CD8-positive, alpha-beta T cell (primary cell): ENCODE measurements at places on chromosomes 7 and 10. TPM values are rescaled to one million over a fixed set of nuclear protein-coding genes. Genes with fewer than 3 reads are reported as not detected.

Gene HOXA4
- total RNA-seq: not detected

Gene CAV2
- not detected for total RNA-seq

Gene MGAM2
- not detected for total RNA-seq

Gene NRG3
- not detected for total RNA-seq

Gene MKLN1
- 54.5 TPM for total RNA-seq

Gene SCART1
- total RNA-seq: 3.4 TPM

Gene ZNF273
- total RNA-seq: 9.9 TPM

Gene MRC1
- total RNA-seq: not detected

Gene MYO3A
- not detected for total RNA-seq

Gene CHST15
- total RNA-seq: 0.19 TPM

Gene CUX1
- total RNA-seq: 41.0 TPM

Gene MYL10
- total RNA-seq: not detected

Gene ITPRID1
- not detected for total RNA-seq

Gene CALML5
- total RNA-seq: not detected

Gene FAM25G
- not detected for total RNA-seq

Gene SPDYE2
- not detected for total RNA-seq

Gene STRA8
- not detected for total RNA-seq

Gene PLXDC2
- total RNA-seq: 0.22 TPM

Gene TFEC
- not detected for total RNA-seq

Gene TUBAL3
- total RNA-seq: not detected

Gene PDK4
- not detected for total RNA-seq

Gene UCN3
- total RNA-seq: not detected

Gene DPP6
- total RNA-seq: not detected

Gene PTN
- total RNA-seq: not detected

Gene C7orf57
- total RNA-seq: not detected

Gene FAM237B
- not detected for total RNA-seq

Gene HOXA10
- not detected for total RNA-seq

Gene ZNF25
- 3.7 TPM for total RNA-seq

Gene CTAGE4
- total RNA-seq: not detected

Gene NKX2-3
- not detected for total RNA-seq

Gene ADAM8
- 67.0 TPM for total RNA-seq

Gene C10orf71
- total RNA-seq: not detected

Gene WNT2
- not detected for total RNA-seq

Gene IKZF1
- 248 TPM for total RNA-seq

Gene NPC1L1
- 0.06 TPM for total RNA-seq

Gene CACNB2
- total RNA-seq: not detected

Gene FBXO24
- 0.53 TPM for total RNA-seq

Gene POMZP3
- 29.4 TPM for total RNA-seq

Gene C1QL3
- not detected for total RNA-seq

Gene LARP4B
- total RNA-seq: 32.7 TPM

Gene PDAP1
- total RNA-seq: 36.2 TPM

Gene ZNF438
- 1.5 TPM for total RNA-seq

Gene RASA4B
- 18.9 TPM for total RNA-seq

Gene INMT
- not detected for total RNA-seq

Gene GNAT3
- total RNA-seq: not detected

Gene KEL
- total RNA-seq: 0.46 TPM

Gene GDF10
- total RNA-seq: not detected

Gene PAX2
- total RNA-seq: not detected

Gene AKR1C4
- total RNA-seq: not detected

Gene HGF
- total RNA-seq: not detected

Gene GPR85
- total RNA-seq: not detected

Gene TAX1BP1
- 139 TPM for total RNA-seq

Gene ITGA8
- not detected for total RNA-seq

Gene AZGP1
- total RNA-seq: not detected

Gene TSPAN33
- 4.7 TPM for total RNA-seq
